Stimulated activated CD4-positive, alpha-beta T cell treated with anti-CD3 and anti-CD28 coated beads, Interleukin-4, amount 100 ng/mL, for 1 hour (primary cell): ENCODE measurements at places on chromosomes 5 and 9.
A peak's percentile ranks its signal among the peaks of the same experiment; 100 is the strongest.

DNA sequence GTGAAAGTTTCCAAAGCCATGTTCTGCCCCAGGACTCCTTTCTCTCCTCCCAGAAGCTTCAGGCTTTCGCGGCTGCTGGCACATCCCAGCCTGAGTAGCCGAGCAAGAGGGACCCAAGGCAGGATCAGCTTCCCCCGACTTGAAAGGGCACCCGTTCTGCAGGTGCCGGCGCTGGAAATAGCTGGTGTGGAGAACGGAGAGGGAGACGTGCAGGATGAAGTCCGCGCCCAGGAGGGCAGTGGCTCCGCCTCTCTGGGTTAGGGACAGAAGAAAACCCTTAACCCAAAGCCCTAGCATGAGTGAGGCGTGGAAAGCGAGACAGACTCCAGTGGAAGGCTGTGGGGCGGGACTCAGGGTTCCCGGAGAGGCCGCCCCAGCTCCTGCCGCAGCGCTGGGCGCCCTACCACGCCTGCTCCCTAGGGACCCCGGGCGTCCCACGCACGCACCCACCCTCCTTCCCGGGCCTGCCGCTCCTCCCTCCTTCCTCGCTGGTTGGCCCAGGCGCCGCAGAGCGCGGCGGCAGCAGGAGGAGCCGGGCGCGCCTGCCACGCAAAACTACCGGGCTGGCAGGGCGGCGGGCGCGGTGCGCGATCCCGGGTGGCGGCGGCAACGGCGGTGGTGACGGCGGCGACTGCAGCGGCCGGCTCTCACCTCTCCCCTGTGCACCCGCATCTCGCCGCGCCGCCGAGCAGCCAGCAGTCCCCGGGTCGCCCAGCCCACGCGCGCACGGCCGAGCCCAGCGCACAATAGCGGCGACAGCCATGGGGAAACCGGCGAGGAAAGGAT lies at the start of gene SLC1A1:
SLC1A1 (plus strand) TSS at position 550 of the 786 bp plus-strand sequence; CDS start at position 762, 212 bp downstream.
- DNase-seq, result peak; percentile 18

DNA sequence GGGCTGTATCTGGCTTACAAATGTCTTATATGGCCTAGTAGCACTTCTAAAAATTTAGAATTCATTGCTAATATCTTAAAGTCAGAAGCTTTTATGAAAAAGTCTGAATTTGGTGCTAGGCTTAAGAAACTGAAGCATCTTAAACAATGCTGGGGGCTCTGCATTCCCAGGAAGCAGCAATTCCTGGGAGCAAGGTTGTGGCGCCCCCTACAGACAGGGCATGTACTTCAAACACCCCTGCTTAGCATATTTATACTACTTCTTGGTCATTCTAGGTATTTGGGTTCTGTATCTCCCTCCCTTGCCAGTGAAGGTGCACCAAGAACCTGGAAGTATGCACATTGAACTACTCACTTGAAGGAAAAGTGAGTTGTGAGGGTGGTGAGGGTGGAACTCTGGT lies 64.6 kb upstream of the GRIA1 start:
- no peak for DNase-seq

GRCh38 chr5:59769832-59770231 lies 123.7 kb downstream of the PDE4D start:
- no peak for DNase-seq

DNA sequence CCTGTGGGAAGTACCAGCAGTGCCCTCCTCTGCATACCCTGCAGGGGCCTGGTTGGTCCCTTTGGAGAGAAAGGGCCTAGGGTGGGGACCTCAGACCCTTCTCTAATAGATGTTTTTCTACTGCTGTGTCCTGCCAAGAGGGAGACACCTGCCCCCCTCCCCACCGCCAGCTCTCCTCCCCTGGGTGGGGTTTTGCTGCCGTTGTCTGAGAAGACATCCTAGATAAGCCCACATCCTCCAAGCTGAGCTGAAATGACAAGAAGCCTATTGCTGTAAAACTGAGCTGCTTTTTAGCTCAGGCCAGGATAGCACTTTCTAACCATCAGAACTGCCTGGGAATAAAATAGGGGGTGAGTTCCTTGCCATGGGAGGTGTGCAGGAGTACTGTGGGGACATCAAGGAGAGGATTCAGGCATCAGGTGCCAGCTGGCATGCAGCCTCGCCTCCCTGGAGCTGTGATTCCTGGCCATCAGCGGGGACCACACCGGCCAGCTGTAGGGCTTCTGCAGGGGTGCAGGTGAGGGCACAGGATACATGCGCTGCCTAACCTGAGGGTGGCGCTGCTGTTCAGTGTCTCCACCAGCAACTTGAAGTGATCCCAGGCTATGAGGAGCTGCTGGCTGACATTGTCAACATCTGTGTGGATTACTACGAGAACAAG lies 37.9 kb downstream of the CYFIP2 start:
- DNase-seq, result peak; percentile 52

DNA sequence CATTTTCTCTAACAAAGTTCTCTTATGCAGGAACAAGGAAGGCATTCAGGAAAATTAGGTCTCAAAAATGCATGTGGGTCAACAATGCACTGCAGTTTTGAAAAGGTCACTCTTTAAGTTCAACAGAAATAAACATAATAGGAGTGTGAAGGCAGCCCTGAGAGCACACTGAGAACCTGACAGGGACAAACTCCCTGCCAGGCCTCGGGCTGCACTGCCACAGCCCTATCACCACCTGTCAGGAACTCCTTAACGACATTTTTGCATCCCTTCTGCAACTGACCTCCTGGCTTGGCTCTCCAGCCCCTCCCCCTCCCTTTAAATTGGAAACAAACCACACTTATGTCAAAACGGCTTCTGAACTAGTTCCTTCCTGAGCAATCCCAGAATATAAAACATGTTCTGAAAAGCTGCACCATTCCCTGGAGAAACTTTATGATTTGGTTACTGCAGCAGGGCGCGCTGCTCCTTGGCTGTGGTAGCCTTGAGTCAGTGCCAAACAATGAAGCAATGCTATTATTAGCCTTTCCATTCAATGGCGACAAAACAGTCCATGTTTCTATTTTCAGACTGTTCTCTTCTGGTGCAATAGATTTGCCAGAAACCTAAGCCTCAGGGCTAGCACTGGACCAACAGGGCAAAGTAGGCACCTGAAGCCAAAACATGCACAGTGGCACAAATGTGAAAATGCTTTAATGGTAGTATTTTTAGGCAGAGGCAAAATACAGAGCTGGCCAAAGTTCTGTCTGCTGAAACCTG lies 160.1 kb upstream of the ZNF608 start:
- no peak for DNase-seq

- no peak for DNase-seq
These were observed 26.3 kb downstream of the MAML1 start for GRCh38 chr5:179758955-179759354.
